Left hindlimb (tissue), 1 donor: ENCODE measurements at places on chromosomes 7 and 10.

DNA sequence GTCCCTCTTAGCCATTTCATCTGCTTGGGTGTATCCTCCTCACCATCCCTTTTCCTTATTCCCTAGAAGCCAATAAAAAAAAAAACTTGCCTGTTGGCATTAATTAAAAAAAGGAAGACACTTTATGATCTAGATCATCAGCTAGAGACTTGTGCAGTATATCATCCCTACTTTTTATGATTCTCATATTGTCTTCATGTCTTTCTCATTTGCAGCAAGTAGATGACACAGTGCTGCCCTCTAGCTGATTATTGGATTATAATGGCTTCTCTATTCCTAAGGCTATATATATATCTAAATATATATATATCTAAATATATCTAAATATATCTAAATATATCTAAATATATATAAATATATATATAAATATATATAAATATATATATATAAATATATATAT lies 272.4 kb upstream of the LRGUK start:
- no peak for DNase-seq

DNA sequence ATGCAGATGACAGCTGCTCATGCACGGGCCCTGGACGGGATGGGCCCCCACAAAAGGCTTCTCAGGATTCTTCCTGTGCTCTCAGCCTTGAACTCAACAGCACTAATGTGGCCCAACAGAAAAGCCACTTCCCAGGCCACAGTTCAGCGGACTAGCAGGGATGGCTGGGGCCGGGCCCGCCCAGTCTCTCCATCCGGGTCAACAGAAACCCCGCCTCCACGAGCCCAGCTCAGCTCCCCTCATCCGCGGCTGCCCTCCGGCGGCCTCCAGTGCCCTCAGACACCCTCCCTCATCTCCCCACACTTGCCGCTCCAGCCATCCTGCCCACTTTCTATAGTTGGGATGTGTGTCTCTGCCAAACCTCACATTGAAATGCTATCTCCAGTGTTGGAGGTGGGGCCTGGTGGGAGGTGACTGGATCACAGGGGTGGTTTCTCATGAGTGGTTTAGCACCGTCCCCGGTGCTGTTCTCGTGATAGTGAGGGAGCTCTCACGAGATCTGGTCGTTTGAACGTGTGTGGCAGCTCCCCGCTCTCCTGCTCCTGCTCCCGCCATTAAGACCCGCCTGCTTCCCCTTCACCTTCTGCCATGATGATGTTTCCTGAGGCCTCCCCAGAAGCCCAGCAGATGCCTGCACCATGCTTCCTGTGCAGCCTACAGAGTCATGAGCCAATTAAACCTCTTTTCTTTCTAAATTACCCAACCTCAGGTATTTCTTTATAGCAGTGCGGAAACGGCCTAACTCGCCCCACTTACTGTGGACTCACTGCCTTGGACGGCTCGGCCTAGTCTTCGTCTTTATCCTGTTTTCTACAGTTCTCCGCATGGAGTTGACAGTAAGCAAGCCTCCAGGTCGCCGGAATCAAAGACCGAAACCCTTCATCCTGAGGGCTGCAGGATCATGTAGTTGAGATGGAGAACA lies 169.9 kb upstream of the RNF32 start:
- no peak for DNase-seq

DNA sequence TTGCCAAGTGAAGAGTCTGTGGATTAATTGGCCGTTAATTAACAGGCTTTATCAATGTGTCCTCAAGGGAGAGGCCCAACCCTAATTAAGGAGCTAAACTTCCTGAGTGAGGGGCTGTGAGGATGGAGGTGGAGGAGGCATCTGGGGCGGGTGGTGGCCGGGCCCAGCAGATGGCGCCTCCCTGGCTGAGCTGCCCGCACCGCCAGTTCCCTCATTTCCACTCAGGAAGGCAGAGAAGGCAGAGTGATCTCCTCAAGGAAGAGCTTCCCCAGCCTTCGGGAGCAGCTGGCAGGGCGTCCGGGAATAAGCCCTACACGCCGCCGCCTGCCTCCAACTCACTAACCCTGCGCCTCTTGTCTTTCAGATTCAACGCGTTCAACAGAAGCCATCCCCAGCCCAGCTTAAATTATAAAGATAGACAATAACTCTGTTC lies 112.2 kb downstream of the CYTH3 start:
- DNase-seq: peak; percentile 80

- peak; percentile 76 for DNase-seq
These were observed 4.7 kb downstream of the MICALL2 start for GRCh38 chr7:1454542-1454941.

DNA sequence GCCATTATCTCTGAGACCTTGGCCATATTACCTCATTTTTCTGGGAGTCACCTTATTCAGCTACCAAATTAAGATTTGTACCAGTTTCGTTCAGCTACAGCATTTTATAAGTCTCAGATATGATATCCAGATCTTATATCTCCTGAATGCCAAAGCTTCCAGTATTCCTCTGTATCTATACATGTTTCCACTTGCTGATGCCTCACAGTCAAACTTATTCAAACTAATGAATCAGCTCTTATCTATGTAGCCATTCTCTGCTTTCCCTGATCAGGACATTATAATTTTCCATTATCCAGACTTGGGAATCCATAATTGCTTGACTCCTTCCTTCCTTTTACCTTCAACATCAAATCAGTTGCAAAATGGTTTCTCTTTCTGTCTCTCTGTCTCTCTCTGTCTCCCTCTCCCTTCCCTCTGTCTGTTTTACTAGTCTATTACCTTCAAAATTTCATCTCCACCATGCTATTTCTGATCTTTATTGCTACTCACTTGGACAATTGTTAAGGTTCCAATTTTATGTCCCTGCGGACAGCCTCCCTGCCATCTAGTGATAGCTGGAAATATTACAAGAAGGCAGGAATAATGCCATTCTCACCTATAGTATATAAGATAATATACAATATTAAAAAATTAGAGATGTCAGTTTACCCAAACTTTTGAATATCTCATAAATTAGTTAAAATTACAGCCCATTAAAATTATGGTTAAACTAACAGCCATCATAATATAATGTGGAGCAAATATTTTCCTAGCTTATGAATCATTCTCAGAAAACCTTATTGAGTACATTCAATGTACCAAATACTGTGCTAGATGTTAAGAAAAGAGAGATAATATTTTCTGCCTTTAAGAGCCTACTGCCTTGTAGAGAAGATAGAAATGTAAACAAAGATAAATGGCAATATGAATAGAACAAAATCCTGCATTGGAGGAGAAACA lies 89.8 kb downstream of the PCLO start:
- no peak for DNase-seq

- DNase-seq: no peak
These were observed 814 bp upstream of the GPAM start for GRCh38 chr10:112184379-112184778.

DNA sequence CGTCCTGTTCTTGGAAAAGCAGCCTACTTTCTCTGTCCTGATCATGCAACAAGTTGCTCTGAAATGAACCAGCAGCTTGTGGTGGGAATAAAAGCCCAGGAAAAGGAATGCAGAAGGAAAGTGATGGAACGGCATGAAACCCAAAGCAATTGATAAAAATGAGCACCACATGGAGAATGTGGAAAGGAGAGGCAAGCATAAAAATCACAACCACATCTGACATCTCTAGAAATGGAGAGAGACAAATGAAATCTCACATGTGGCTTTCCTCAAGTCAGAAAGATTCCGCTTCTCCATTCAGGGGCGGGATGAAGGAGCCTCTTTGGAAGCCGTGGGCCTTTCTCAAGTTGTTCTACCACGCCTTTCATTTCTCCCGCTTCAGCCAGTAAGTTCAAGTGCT lies 631.7 kb upstream of the GALNT17 start:
- DNase-seq: no peak

DNA sequence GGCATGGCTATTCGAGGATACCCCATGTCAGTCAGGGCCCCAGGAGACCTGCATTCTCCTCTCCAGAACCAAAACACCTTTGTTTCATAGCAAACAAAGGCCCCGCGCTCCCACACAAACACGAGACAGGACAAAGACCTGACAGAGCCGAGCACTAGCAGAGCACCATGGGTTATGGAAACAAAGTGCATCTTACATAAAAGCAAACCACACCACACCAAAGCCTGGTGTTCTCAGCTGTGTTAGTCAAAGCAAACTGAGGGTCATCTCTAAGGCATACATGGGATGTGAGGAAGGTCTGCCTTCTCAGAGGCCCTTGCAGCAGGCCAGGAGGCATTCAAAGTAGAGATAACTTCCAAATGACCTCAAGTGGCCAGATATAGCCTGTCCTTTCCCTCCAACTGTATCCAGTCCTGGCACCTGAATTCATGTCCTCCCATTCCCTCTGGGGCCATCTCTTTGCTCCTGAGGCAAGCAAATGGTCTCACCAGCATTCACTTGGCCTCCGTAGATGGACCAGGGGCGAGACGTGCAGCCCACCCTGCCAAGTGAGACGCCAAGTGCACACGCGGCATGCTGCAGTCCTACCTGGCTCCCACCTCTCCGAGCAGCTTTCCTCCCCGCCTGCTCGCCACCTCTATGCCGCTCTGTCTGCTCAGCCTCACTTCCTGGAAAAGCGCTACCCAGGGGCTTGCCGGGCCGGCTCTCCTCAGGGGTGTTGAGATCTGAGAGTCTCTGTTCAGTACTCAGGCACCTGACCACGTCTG lies 45.3 kb upstream of the PDLIM1 start:
- no peak for DNase-seq

DNA sequence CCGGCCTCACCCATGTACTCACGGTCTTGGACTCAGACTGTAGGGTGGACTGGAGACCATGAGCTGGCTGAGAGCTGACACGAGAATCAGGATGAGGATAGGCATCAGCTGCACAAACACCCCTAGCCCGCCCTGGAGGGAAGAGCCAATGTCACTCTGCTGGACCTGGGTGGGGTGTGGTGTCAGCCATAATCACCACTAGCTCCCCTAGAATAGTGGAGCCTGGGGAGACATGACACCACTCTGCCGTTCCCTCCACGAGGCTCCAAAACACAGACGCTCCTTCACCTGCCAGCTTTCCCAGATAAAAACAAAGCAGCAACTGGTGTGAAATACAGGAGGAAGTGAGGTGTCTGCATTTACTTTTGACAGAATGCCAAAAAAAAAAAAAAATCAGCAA lies 16.5 kb downstream of the DNAJB12 start:
- no peak for DNase-seq

DNA sequence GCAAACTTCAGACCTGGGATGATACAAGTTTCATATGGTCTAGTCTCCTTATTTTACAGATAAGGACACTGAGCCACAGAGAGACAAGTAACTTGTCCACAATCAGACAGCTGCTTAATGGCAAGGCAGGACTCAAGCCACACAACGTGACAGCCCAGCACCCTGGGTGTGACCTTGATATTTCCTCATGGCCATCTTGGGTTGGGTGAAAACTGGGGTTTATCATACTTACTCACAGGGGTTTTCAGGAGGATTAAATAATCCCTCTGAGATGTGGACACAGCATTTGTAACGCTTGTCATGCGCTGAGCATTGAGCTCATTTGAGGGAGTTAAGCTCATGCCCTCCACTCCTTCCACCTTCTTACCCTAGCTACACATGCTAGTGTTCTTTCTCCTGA lies 58.0 kb downstream of the ABLIM1 start:
- no peak for DNase-seq

DNA sequence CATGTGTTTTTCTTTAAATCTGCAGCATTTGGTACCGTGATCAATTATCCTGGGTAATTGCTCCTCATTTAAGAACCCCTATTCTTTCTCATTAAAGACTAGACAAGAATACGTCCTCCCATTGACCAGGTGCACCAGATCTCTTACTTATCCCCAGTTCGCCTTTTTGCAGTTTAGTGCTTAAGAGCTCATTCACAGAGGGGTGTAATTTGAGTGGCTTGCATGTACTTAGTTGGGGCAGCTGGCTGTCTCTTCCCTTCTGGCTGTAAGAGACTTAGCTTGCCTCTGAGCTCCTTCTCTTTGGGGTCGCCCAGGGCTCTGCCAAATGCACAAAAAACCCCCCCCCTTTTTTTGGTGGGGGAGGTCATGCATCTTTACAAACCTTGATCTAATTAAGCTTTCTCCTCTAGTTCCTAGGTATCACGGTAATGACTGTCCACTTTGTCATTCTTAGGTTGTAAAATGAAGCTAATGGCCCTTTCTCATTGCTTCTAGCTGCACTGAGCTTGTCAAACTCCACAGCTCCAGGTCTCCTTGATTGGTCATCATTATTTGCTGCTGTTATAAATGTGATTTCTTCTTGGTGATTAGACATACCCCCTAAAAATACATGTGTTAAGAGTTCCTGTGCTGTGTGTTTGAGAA lies 26.3 kb downstream of the GAD2 start:
- no peak for DNase-seq

DNA sequence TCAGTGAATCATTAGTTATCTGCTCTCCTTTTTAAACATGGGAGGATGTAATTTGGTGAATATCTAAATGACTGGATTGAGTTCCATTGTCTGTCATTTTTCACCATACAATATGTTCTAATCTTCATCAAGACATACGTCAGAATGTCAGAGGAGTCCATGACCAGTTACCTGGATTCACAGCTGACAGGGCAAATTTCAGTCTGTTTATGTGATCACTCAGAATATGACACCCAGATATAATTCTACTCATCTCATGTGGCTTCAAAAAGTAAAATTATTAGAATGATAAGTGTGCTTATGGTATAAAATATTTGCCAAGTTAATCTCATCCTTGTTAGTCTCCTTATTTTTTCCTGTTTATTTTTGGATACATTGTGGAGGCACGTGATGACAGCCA lies 150.2 kb downstream of the CDC14C start:
- DNase-seq: no peak

GRCh38 chr7:82810558-82811259 lies 352.0 kb downstream of the PCLO start:
- DNase-seq: no peak

DNA sequence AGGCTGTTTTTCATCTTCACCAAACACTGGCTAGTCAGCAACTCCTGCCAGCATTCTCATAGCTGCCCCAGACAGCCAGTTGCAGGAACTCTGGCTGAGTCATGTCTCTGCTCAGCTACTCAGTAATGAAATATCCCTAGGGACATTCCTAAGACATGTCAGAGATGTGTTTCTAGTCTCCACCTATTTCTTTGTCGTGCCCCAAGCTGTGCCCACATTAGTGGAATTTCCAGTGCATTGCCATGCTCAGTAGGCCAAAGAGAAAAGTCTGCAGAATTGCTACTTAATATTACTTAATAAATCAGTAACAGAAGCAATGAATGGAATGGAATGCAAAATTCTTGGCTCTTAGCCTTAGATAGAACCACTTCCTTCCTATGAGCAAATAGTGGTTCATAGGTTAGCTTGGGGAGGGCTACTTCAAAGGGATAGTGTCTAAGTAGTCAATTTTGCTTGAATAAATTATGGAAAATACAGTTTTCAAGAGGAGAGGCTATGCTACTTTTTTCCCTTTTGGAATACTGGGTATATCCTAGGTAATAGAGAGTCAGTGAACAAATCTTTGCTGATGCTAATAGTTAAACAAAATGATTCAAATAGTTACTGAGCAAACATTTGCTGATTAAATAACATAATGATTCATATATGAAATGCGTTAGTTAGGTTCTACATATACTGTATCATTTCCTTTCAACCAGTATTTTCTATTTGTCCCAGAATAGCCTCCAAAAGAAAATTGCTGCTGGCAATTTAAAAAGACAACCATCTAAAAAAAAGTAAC lies 23.6 kb upstream of the SEMA3C start:
- DNase-seq: no peak

GRCh38 chr10:78630944-78631838 lies 437.6 kb upstream of the ZMIZ1 start:
- DNase-seq: peak; percentile 41
